Activated T-cell treated with anti-CD3 and anti-CD28 coated beads, Interleukin-2, amount 50 U/mL, for 4 hours (primary cell): ENCODE measurements at places on chromosomes 13 and 19. TPM values are rescaled to one million over a fixed set of nuclear protein-coding genes. Genes with fewer than 3 reads are reported as not detected.

DNA sequence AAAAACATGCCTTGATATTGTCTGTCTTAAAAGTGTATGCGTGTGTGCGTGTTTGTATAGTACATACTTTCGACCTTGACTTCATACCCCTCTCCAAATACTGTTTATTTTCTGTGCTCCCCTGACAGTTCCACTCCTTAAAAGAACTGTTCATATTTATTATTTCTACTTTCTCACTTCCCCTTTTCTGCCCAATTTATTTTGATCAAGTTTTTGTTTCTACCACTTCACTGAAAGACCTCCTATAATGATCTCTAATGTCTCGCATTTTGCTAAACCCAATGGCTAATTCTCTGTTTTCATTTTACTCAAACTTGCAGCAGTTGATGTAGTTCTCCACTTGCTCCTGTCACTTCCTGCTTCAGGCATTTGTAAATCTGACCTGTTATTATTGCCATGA lies 426.1 kb upstream of the KLF12 start:
- no peak for DNase-seq

The MYPOP gene
- total RNA-seq: 5.5 TPM

DNA sequence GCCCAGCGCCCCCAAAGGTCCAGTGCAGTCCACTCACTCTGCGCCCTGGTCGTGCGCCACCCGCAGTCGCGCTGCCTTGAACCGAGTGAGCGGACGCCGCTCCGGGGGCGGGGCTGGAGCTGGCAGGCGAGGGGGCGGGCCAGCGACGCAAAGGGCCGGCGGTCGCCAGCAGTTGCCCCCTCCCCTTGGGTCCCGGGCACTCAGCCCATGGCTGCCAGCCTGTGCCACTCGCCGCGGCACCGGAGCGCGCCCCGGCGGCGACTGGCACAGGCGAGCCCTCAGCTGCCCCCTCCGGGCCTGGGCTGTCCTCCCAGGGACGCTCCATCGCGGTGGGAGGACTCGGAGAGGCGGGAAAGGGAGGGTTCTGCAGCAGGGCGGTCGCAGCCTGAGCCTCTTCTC lies at the start of gene S1PR5:
TSS of gene S1PR5 (minus strand) at position 87 of the 399 bp plus-strand sequence. CDS start 2,436 bp downstream, outside the sequence.
- DNase-seq: no peak

DNA sequence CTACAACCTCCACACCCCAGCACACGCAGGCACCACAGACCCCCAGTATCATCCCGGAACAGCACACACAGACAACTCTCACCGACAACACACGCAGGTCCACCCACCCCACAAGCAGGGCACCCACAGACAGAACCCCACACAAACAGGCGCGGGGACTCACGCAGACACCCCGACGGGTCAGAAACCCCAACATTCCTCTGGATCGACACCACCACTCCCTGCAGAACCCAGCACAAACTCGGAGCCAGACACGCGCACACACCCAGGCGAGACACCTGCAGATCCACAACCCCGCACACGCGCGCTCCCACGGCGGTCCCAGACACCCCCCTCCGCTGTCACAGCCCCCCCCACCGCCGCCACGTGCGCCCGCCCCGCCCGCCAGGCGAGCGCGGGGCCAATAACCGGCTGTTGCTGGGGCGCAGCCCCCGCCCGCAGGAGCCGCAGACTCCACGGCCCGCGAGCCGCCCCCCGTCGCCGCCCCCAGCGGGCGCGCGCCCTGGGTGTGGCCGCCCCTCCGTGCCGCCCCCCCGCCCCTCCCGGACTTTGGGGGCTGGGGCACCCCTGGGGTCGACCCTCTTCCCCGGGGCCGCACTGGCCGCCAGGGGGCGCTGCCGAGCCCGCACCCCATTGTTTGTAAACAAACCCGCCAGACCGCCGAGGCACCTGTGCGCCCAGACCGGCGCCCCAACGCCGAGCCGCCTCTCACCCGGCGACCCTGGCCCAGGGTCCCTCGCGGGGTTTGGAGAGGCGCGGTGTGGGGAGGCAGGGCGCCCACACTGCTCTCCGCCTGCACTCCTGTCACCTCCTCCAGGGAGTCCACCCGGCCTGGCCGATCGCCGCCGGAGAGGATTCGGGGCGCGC lies 712 bp downstream of the BBC3 start:
- DNase-seq: peak; percentile 78

GRCh38 chr19:18494267-18494607 lies 27.6 kb downstream of the ELL start:
- no peak for DNase-seq

The FGF21 gene
- not detected for total RNA-seq

The PRRG2 gene
- total RNA-seq: 1.4 TPM

- no peak for DNase-seq
Observed at GRCh38 chr19:44972802-44973201, 17.6 kb downstream of the CLPTM1 start.

The ZSCAN4 gene
- not detected for total RNA-seq

- DNase-seq: no peak
Observed at GRCh38 chr13:47027780-47028437, 131.1 kb upstream of the HTR2A start.

- no peak for DNase-seq
Observed at GRCh38 chr13:99471221-99472121, 29.8 kb upstream of the TM9SF2 start.

The B3GLCT gene
- 3.7 TPM for total RNA-seq

DNA sequence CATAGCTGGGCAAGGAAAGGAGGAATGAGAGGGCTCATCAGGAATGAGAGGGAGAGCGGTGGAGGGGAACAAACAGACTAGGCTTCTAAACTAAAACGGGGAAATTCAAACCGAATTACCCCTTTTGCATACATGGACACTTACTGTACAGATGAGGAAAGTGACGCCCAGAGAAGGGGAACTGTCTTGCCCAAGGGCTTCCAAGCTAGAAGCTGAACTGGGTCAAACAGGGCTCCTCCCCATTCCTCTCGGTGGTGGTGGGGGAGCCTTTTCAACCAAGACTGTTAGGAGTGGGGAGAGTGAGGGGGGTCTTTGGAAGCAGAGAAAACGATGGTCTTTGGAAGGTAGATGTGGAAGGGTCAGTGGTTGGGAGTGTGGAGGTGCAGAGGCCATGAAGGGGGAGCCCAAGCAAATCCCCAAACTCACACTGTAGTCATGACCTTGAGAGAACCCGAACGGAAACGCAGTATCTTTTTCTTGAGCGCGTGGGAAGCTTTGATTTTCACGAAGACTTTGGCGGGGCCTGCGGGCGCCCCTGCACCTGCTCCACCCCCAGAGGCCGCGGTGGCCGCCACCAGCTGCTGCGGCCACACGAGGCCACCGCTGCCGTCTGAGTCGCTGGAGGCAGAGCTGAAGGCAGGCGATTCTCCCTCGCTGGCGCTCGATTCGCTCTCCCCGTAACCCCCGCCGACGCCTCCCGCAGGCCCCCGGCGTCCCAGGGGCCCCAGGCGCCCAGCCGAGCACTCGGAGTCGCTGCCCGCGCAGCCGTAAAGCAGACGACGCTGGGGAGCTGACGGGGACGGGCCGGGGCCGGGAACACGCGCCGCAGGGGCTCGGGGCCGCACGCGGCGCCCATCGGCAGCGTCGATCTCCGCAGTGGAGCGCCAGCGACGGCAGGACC lies 12.3 kb upstream of the GNG8 start:
- no peak for DNase-seq

DNA sequence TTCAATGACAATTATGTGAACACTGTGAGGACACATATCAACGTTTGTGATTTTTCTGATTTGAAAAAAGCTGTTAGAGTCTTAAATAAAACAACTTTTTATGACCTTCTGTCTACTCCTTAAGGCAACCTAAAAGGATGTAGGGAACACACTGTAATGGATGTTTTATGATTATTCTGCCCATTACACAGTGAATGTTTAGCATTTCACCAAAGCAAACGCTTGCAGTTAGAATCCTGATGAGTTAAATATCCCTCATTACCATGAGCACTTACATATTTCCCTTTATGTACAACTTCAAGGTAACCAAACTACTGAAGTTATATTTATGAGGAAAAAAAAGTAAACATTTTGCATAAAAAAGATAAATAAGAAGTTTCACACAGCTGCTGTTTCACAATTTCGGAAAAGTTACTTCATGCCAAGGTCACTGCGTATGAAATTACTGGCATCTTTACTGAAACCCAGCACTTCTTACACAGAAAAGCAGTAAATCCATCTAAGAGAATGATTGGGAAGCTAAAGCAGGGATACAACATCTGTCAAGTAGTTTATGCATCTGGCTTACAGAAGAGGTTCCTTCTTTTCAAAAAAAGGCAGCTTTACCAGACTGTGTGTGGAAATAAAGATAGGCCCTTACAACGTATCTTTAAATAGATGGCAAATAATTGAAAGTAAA lies 733.7 kb upstream of the ATXN8OS start:
- no peak for DNase-seq

The TNPO2 gene
- 223 TPM for total RNA-seq

DNA sequence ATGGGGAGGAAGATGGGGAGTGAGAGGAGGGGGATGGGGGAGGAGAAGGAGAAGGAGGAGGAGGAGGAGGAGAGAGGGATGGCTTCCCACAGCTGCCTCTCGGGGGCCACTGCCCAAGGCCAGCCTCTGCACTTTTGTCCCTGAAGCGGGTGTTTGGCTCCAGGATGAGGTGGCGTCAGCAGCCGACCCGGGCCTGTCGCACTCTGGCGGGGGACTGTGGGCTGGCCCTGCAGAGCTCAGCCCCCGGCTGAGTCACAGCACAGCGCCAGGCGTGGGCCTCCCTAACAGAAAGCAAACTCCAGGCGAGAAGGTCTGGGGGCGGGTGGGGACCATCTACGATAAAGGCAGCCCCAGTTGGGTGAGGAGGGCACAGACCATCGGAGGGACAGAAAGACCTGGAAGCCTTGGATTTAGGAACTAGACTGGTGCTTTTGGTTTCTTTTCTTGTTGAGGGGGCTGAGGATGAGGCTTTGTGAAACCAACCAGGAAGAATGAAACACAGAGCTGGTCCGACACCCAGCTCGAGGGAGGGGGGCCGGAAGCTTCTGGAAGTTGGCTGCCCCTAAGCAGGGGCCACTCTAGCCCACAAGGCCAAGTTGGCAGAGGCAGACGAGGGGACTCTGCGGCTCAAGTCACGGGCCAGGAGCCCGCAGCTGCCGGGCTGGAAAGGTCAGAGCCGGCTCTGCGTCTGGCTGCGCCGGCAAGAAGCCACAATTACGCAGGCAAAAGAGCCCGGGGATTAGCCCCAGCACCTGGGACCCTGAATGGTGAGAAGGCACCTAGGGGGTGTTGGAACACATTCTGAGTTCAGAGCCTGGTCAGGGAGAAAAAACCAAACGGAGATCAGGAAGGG lies 18.2 kb downstream of the LSM4 start:
- DNase-seq: peak; percentile 84

DNA sequence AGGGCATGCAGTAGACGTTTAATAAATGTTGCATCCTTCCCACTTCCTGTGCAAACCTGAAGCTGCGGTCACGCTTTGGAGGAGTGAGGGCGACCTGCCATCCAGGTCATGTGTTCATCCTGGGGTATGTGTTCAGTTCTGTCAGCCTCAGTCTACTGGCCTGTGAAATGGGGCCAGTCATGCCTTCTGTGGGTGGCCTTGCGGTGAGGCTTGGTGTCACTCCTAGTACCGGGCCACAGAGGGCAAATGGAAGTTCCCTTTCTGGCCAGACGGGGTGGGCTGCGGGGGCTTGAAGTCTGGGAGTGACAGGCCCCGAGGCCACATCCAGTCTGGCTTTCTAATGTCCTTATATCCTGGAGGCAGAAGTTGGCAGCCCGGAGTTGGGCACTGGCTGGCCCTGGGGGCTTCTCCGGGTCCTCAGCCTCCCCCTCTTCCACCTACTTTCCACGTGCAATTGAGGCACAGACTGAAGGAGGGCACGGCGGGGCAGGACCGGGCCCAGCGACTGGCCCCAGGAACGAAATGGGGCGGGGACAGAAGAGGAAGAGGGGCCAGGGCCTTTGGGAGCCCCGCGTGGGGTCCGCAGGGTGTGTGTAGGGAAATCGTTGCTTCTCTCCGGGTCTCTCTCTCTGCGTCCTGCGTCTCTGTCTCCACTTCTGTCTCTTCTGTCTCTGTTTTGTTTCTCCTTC lies 11.1 kb downstream of the PDE4A start:
- no peak for DNase-seq

The FAM98C gene
- 22.7 TPM for total RNA-seq

DNA sequence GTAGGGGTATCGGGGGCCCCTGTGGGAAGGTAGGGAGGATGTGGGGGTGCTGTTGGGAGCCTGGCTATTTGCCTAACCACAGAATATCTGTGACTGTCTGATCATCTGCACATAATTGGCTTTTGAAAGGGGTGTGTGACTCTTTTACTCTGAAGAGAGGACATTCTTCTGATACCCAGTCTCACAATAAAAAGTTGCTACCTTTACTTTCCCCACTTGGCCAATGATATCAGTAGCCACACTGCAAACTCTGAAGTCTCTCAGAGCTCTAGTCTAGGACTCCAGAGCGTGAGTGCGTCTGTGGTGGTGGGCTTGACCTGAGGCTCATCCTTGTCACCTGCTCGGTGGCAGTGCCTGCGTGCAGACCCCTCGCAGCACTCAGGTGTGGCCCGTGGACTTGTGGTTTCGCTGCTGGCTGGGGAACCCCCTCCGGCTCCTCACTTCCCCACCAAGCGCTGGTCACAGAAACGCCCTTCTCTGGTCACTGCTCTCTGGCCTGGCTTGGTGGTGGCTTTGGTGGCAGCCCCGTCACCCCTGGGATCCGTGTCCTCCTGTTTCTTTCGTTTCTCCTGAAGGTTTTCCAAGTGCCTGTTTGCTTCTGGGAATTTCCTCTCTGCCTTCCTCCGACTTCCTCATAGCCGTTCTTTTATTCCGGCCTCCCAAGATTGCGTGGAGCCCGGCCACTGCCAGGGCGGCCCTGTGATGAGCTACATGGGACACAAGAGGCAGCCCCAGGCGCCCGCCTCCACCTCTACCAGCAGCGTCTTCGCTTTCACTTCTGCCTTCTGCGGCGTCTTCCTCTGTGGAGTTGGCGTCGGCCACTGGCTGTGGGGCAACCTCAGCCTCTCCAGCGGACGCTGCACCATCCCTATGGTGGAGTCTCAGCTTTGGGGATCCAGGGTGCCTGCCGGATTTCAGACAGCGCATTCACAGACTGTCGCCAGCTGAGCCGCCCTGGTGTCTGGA lies 78.0 kb downstream of the ATP11A start:
- DNase-seq: no peak

- no peak for DNase-seq
Observed at GRCh38 chr13:43785650-43786471, 911 bp downstream of the ENOX1 start.

GRCh38 chr19:12801466-12802266 lies at the start of the genes PRDX2 and THSD8:
PRDX2 (minus strand) TSS chr19:12801800; CDS start chr19:12801261, 539 bp downstream.
THSD8 (plus strand) TSS chr19:12802069; CDS start chr19:12802072, 3 bp downstream.
- DNase-seq: peak; percentile 57

- DNase-seq: no peak
Observed at GRCh38 chr13:30620941-30621340, 3.2 kb downstream of the USPL1 start.

The ZNF579 gene
- total RNA-seq: 10.1 TPM

GRCh38 chr19:49111218-49111998 lies 2.8 kb upstream of the LIN7B start:
- no peak for DNase-seq

GRCh38 chr13:23007426-23007825 lies 173.4 kb upstream of the SGCG start:
- no peak for DNase-seq
